ENCODE measurements at places on chromosomes 7 and 10.

GRCh38 chr7:107505997-107506673 is 36.3 kb downstream of the GPR22 start:
- no peak for DNase-seq

DNA sequence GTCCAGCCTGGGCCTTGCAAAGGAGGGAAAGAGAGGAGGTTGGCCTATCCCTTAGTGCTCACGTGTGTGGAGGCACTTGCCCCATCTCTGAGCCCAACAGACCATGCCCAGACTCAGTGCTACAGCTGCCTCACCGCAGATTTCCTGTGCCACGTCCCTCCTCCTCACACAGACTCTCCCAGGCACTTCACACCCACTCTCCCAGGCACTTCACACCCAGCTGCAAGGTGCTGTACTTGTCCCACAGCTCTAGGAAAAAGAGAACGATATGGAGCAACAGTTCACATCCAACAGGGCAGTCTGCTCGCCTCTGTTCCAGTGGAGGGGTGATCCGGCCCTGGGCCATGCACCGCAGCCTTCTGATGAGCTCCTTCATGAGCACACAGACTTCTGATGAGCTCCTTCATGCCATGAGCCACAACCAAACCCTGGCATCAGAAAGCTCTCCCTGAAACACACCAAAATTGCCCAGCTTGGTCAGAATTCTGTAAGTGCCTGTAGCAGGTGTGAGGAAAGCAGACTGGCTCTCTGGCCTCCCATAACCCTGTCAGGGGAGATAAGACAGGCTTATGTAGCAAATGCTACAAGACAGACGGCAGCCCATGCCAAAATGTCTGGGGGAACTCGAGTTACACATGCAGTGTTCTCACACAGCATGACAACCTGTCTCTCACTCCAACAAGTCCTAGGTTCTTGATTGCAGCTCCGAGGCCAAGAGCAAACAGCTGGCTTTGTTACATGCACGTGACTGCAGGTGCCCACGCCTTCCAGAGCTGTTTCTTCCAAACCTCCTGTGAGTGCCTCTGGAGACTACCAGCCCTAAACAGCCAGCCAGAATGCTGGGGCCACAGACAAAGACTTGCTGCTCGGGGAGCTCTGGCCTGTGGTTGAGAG is 348.5 kb downstream of the GRID1 start:
- DNase-seq: no peak

DNA sequence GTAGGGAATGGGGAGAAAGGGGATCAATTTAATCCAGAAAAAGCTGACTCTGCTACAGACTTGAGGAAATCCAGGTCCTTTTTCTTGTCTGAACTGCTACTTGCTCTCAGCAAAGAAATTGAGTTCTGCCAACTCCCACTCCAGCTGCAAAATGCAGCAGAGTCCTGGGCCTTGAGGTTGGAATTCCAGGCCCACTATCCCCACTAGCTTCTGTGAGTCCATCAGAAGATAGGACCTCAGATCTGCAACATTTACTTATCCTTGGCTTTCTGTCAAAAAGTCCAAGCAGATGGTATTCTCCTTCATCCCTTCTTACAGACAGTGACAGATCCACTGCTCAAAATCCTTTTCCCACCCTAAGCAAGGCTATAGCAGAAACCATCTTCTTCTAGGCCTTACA is 219.2 kb downstream of the ARHGAP12 start:
- no peak for DNase-seq

GRCh38 chr10:44864637-44865288 is 46.4 kb upstream of the TMEM72 start:
- DNase-seq: peak; percentile 87

DNA sequence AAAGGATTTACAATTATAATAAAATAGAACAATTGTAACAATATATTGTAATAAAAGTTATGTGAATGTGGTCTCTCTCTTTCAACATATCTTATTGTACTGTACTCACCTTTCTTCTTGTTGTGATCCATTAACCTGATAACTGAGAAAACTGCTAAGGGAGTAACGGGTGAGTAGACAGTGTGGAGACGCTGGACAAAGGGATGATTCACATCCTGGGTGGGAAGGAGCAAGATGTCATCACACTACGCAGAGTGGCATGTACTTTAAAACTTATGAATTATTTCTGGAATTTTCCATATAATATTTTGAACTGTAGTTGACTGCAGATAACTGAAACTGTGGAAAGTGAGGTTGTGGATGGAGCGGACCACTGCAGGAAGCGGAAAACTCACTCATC is 91.2 kb upstream of the PLPP4 start:
- DNase-seq: no peak

GRCh38 chr10:60351191-60351853 is 38.4 kb downstream of the ANK3 start:
- DNase-seq: no peak

- no peak for DNase-seq
These were observed 127.6 kb downstream of the NEURL1 start for GRCh38 chr10:103620891-103621782.

All from stimulated activated CD4-positive, alpha-beta T cell treated with anti-CD3 and anti-CD28 coated beads, Interleukin-4, amount 100 ng/mL, for 48 hours (primary cell).